ENCODE measurements at places on chromosomes 5 and 9. TPM values are rescaled to one million over a fixed set of nuclear protein-coding genes. Genes with fewer than 3 reads are reported as not detected.

The PTGER4 gene
- total RNA-seq = not detected

The ADAMTS2 gene
- 132 TPM for total RNA-seq

The SLC45A2 gene
- total RNA-seq = not detected

The ANKRD34B gene
- not detected for total RNA-seq

The PCDHB7 gene
- 0.89 TPM for total RNA-seq

The TAF11L14 gene
- not detected for total RNA-seq

The LCN6 gene
- total RNA-seq = not detected

The HAND1 gene
- not detected for total RNA-seq

The TSSK1B gene
- not detected for total RNA-seq

The ARHGEF39 gene
- total RNA-seq = 2.1 TPM

The ABO gene
- total RNA-seq = not detected

The LHX6 gene
- total RNA-seq = not detected

The BTNL3 gene
- not detected for total RNA-seq

The ZBTB26 gene
- 5.2 TPM for total RNA-seq

The SVEP1 gene
- total RNA-seq = 47.3 TPM

The POLK gene
- total RNA-seq = 25.7 TPM

The PCDHB16 gene
- total RNA-seq = 5.1 TPM

The ADGRD2 gene
- total RNA-seq = not detected

All from GM23248 (cell line).